Neuronal stem cell (in vitro differentiated cells): ENCODE measurements at places on chromosomes 3 and 15.

GRCh38 chr3:59142556-59142955 lies 92.7 kb upstream of the CFAP20DC start:
- no peak for DNase-seq

- no peak for DNase-seq
These were observed 93.6 kb upstream of the ARL6 start for GRCh38 chr3:97670952-97671351.

GRCh38 chr15:58475573-58476524 lies 44.1 kb downstream of the LIPC start:
- DNase-seq: peak; percentile 51

- no peak for DNase-seq
These were observed 6.3 kb upstream of the MUC20 start for GRCh38 chr3:195714380-195715011.

- DNase-seq: no peak
These were observed 23.3 kb upstream of the CHMP2B start for GRCh38 chr3:87203809-87204208.

- DNase-seq: no peak
These were observed 35.4 kb downstream of the EHD4 start for GRCh38 chr15:41936649-41937567.

DNA sequence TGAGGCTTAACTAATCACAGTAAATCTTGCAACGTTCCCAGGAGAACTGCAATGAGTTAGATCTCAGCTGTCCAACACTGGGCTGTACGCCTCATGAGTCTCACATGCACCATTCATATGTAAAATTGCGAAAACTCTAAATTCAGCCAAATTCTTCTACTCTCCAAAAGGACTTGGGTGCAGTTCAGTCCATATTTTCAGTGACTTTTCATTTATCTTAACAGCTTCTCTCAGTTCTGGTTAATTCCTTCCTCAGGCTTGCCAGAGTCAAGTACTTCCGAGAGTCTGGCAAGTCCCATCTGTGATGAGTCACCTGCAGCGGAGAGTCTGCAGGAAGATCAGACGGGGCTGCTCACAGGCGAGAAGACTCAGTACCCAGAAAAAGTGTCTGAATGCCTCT lies 11.5 kb downstream of the CCDC80 start:
- no peak for DNase-seq
